ENCODE measurements at places on chromosomes 3 and 15. TPM values are rescaled to one million over a fixed set of nuclear protein-coding genes. Genes with fewer than 3 reads are reported as not detected.

Gene STAG1
- 60.3 TPM for total RNA-seq

Gene ROBO1
- 20.9 TPM for total RNA-seq

Gene SLC25A36
- 89.6 TPM for total RNA-seq

Gene VPS39
- 72.9 TPM for total RNA-seq

Gene SYNM
- total RNA-seq = 5.7 TPM

Gene LRRC28
- 28.8 TPM for total RNA-seq

Gene STRIT1
- total RNA-seq = not detected

Gene KIF15
- 21.1 TPM for total RNA-seq

Gene TRPM1
- 0.27 TPM for total RNA-seq

Gene DUOX1
- under 0.01 TPM for total RNA-seq

Gene TARS3
- total RNA-seq = 10.0 TPM

Gene SLC22A14
- 0.13 TPM for total RNA-seq

Gene SPTSSB
- total RNA-seq = not detected

Gene CASR
- total RNA-seq = not detected

Gene PATL2
- total RNA-seq = 0.22 TPM

Gene EPHB3
- not detected for total RNA-seq

Gene UBL7
- 34.1 TPM for total RNA-seq

Gene MUC20
- not detected for total RNA-seq

Gene PLSCR5
- total RNA-seq = not detected

Gene GOLGA8T
- not detected for total RNA-seq

Gene MESP2
- total RNA-seq = 0.14 TPM

Gene DCLK3
- not detected for total RNA-seq

Gene BOC
- 0.86 TPM for total RNA-seq

Gene CCDC14
- 60.2 TPM for total RNA-seq

Gene ALDH1A3
- total RNA-seq = 30.6 TPM

Gene TF
- not detected for total RNA-seq

Gene CMTM8
- total RNA-seq = 2.3 TPM

Gene CHP1
- 133 TPM for total RNA-seq

Gene PRKCI
- 59.8 TPM for total RNA-seq

Gene POPDC2
- 0.43 TPM for total RNA-seq

Gene RFT1
- total RNA-seq = 18.2 TPM

Gene ONECUT1
- not detected for total RNA-seq

Gene ANKRD63
- total RNA-seq = 0.22 TPM

Gene PRSS50
- not detected for total RNA-seq

Gene CHRNA3
- not detected for total RNA-seq

Gene PRTG
- total RNA-seq = 4.4 TPM

Gene NR1I2
- total RNA-seq = not detected

Gene FMN1
- total RNA-seq = under 0.01 TPM

Gene XCR1
- total RNA-seq = not detected

Gene ACSBG1
- 0.29 TPM for total RNA-seq

Gene ZNF639
- 68.1 TPM for total RNA-seq

Gene SLC28A1
- total RNA-seq = not detected

Gene C3orf20
- total RNA-seq = 0.07 TPM
